Cerebellum (tissue), 4 donors: ENCODE measurements at places on chromosomes 16 and 17. TPM values are rescaled to one million over a fixed set of nuclear protein-coding genes. Genes with fewer than 3 reads are reported as not detected.
A peak's percentile ranks its signal among the peaks of the same experiment; 100 is the strongest.

- DNase-seq, result no peak
Measured at GRCh38 chr17:34261568-34262337, 6.7 kb downstream of the CCL2 start.

DNA sequence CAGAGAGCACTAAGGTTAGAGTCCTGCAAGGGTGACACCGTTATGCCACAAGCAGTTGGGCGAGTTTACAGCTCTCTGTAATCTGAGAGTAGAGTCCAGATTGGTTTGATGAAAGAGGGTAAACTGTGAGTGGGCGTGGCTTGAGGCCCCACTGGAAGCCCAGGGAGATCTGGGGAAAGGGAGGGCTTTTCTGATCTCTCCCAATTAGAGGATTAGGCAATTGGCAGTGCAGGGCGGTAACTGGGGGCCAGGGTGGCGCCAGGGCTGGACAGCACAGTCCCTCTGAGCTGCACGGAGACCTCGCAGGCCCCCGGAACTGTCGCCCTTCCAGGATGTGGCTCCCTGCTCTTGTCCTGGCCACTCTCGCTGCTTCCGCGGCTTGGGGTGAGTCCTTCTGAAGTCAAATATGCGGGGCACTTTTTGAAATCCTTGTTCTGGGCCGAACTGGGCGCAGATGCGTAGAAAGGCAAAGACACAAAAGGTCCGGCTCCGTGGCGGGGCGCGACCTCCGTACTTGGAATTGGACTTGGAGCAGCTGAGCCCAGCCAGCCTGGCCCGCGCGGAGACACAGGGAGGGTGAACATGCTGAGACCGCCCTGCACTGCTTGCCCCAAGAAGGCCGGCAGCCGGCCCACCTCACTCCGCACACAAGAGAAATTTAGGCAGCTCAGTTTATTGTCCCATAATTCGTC is 72.4 kb downstream of the CES1 start:
- no peak for DNase-seq

GRCh38 chr17:55280212-55280611 is 15.5 kb downstream of the HLF start:
- peak; percentile 26 for DNase-seq

DNA sequence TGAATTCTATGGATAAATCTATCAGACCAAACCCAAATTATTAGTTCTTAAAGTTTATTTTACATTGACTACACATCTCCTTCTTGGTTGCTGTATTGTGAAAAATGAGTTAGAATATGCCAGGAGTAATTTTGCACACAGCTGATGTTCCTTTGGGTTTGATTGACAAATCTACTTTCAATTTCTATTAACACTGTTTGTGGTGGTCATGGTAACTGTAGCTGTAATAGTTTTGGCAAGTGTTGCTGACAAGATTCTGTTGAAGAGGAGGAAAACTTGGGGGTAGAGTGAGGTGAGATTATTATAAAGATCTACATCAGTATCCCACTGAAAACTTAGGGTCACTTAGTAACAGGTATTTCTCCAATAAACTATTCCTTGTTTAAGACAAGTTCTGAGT is 30.3 kb downstream of the MRTFB start:
- DNase-seq, result no peak

DNA sequence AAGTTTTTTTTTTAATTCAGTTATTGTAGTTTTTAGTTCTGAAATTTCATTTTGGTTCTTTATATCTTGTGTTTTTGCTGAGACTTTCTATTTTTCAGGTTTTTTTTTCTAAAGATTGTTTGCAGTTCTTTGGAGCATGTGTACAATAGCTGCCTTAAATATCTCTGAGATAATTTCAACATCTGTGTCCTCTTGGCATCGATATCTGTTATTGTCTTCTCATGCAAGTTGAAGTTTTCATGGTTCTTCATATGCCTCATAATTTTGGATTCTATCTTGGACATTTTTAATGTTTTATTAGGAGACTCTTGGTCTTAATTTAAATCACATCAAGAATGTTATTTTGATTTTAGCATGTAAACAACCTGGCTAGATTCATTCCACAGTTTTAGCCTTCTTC is 22.8 kb downstream of the COX11 start:
- DNase-seq, result no peak

KRTAP2-2 gene
- total RNA-seq, result not detected

MYL4 gene
- total RNA-seq, result 1.1 TPM

MMP15 gene
- total RNA-seq, result 14.3 TPM

DNA sequence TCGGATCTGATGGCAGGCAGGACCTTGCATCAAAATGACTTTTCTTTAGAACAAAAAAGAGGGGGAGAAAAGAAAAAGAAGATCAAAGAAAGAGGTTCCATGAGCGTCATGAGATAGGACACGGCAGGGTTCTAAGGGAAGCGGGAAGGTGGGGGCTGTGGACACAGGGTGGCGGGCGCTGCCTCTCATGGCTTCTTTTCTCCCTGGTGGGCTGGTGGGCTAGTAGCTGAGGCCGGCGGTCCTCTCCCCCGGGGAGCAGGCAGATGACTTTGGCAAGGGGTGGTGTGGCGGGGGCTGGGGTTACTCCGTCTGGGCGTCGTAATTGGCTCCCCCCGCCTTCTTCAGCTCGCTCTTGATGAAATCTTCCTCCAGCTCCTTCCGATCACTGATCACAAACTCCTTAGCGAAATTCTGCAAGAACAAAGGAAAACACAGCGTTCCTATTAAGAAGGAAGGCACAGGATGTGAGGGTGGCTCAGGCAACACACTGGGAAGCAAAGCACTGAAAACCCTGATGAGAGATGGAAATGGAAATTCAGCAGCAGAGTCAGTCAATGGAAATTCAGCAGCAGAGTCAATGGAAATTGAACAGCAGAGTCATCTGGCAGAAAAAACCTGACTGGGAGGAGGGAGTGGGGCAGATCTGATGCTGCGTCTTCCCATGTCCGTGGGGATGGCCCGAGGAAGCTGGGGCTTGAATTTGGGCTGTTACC is 51.2 kb downstream of the COTL1 start:
- no peak for DNase-seq

DNA sequence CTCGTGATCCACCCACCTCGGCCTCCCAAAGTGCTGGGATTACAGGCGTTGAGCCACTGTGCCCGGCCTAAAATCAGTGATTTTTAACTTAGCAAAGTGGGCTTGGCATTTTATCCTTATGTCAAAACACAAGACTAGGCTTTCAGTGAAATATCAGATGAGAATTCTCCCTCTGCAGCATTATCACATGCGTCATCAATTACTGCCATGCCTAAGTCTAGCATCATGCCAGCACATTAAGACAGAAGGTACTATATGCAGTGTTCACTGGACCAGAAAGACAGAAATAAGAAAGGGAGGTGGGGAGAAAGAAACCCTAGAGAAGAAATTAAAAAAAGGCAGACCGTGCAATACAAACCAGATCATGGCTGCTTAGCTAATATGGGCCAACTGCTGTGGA is 29.8 kb downstream of the GPATCH8 start:
- no peak for DNase-seq

TP53TG3F gene
- total RNA-seq, result not detected

GRCh38 chr17:14336418-14336817 is 35.5 kb downstream of the HS3ST3B1 start:
- DNase-seq, result no peak

- no peak for DNase-seq
Measured at GRCh38 chr17:45263477-45263860, 1.6 kb upstream of the SPATA32 start.

GRCh38 chr16:81138831-81139557 is 42.8 kb upstream of the GCSH start:
- no peak for DNase-seq

HOXB4 gene
- total RNA-seq, result 0.09 TPM

GRCh38 chr17:67716405-67716798 is 1.3 kb upstream of the NOL11 start:
- no peak for DNase-seq

- no peak for DNase-seq
Measured at GRCh38 chr17:19023209-19023999, 18.8 kb upstream of the FAM83G start.

- DNase-seq, result peak; percentile 39
Measured at GRCh38 chr17:4582691-4583090, 1.6 kb upstream of the SMTNL2 start.

NUPR1 gene
- 0.09 TPM for total RNA-seq

DNA sequence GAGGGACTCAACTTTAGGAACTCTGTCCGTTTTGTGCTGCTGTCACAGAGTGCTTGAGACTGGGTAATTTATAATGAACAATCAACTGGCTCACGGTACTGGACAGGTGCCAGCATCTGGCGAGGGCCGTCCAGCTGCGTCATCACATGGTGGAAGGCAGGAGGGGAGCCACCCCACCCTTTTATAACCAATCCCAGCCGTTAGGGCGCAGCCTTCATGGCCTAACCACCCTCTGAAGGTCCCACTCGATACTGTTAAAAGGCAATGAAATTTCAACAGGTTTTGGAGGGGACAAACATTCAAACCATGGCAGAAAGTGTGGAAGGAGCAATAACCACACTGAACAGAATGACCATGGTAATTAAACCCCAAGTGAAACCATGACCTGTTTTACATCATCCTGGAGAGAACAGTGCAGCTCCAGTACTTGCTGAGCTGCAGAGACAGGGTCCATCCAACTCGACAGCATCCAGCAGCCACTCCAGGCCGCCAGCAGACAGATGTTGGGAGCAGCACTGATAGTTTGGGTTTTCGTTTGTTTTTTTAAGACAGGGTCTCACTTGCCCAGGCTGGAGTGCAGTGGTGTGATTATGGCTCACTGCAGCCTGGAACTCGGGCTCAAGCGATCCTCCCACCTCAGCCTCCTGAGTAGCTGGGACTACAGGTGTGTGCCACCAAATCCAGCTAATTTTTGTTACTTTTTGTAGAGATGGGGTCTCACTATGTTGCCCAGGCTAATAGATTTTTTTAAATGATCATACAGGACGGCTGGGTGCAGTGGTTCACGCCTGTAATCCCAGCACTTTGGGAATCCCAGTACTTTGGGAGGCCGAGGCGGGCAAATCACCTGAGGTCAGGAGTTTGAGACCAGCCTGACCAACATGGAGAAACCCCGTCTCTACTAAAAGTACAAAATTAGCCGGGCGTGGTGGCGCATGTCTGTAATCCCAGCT is 11.0 kb downstream of the CHMP6 start:
- no peak for DNase-seq

GRCh38 chr16:25827709-25828108 is 135.9 kb downstream of the HS3ST4 start:
- no peak for DNase-seq

DNA sequence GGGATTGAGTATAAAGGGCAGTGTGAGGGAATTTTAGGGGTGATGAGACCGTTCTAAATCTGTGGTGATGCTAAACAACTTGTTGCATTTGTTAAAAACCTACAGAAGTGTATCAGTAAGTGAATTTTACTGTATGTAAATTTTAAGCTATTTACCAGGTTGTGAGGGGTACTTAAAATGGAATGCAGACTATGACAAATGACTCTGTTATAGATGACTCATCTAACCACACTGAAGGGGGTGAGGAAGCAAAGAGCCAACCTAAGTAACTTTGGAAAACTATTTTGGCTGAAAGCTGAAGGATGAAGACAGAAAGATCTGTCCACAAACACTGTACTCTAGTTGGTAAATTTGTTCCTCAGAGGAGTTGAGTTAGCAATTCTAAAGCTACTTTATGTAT is 5.3 kb upstream of the MKS1 start:
- no peak for DNase-seq

DNA sequence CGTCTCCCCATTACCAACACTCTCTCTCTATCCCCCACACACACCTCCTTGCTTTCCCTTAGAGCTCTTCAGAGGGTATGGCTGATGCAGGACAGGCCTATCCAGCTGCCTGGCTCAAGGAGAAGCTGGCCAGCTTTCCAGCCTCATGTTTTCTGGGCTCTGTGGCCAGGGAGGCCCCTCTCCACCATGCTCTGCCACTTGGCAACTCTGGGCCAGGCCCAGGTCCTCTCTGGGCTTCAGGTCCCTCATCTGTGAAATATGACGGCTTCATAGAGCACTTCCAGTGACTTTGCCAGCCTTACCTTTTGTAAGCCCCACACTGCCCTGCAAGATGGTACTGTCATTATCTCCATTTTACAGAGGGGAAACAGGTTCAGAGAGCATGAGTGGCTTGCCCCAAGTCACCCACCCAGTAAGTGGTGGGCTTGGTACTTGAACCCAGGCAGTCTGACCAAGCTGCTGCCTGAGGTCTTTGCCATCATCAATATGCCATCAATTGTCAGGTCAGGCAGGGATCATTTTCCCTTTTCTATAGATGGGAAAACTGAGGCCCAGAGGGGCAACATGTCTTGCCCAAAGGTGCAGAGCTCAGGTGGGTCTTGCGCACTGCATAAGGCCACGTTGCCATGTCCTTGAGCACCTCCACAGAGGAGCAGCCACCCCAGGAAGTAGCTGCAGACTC is 548 bp upstream of the ADGRG5 start:
- no peak for DNase-seq

DNA sequence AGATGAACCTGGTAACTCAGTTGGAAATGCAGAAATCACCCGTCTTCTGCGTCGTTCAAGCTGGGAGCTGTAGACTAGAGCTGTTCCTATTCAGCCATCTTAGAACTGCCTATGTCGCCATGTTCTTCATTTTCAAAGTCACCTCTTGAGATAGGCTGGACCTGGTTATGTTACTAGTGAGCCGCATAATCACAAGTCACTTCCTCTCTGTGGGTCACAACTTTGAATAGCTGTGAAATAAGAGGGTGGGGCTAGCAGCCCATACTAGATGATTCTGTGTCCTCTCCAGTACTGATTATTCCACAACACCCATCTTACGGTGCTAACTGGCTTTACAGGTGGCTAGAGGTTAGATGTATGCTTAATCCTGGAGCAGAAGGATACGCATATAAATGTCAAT is 74.2 kb downstream of the VPS53 start:
- no peak for DNase-seq

PMP22 gene
- total RNA-seq, result 20.4 TPM

AKTIP gene
- total RNA-seq, result 46.1 TPM

DNA sequence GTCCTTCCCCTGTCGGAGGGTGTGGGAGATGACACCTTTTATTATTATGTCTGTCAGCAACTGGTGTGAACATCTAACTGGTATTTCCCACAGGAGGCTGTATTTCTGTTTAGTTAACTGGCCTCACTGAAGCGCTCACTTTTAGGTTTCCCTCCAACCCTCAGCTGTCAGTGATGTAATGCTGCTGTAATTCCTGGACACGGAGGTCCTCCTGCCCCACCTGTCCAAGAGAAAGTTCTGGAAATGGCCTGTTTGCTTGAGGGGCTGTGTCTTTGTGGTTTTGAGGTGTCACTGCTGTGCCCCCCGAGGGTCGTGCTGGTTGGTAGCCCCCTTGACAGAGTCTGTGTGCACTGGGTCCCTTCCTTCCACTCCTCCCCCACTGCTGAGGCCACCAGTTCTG is 11.5 kb downstream of the KCNJ12 start:
- DNase-seq, result no peak

FOXO3B gene
- total RNA-seq, result 20.8 TPM

TBC1D3C gene
- not detected for total RNA-seq

- peak; percentile 46 for DNase-seq
Measured at GRCh38 chr16:70610273-70611223, 35.8 kb upstream of the IL34 start.

GRCh38 chr16:73196670-73197069 is 148.7 kb upstream of the ZFHX3 start:
- DNase-seq, result peak; percentile 5

RAB40C gene
- total RNA-seq, result 15.9 TPM
